KG1 (cell line): ENCODE measurements at places on chromosomes 13 and 19.

DNA sequence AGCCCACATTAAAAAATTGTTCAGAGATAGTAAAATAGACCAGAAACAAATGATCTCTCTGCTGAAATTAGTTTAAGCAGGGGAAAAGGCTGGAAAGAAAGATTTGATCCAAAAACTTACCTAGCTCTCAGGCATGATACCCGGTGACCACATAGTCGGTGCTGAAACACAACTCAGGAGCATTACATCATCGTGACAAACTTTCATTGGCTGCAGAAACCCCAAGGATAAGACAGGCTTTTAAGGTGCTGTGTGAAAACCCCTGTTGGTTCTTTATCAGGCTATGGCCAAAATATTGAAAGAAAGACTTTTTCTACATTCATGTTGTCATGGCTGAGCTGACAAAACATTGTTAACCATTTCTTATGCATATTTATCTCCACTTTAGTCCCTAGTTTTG lies 171.7 kb upstream of the KLF12 start:
- no peak for DNase-seq

DNA sequence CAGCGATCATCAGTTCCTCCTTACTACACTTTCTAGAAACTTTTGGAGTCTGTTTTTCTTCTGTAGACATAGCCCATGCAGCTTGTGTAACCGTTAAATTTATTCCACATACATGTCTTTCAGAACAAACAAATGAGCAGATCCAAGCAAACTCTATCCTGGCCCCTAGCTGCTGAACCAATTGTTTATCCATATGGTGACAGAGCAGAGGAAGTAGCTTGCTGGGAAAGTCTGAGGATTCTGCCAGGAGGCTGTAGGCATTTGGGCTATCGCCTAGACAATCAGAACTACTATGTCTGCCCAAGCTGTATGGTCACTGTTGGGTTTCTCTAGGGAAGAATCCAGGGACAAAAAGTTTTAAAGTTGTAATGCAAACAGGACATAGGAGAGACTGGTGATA lies 343.7 kb downstream of the SPRY2 start:
- DNase-seq: no peak

DNA sequence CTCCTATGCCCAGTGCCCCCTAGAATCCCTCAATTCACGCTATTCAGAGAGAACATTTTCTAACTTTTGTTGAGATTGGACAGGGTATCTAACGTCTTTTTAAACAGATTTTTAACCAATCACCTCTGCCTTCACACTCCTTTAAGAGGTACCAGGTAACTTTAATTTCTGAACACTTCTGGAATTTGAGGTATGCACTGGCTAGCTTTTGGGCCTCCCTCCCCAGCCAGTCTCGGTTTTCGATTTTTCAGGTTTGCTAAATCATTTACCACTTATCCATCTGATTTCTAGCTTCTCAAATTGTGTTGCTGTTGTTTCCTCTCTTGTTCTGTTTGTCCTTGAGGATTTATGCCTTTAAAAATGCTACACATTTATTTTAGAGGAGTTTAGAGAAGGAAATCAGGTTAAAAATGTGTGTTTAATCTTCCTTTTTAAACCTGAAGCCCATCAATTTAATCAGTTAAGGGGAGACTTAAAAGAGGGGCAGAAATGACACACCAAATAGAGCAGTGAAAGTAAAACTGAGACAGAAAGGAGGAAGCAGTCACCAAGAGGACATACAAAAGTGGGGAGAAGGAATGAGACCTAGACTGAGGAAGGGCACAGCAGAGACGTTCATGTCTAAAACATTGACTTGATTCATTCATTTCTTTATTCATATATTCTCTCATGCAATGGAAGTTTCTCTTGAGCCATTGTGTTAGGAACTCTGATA lies 139.6 kb upstream of the HTR2A start:
- DNase-seq: no peak

GRCh38 chr13:40132249-40132648 lies 476.8 kb downstream of the COG6 start:
- DNase-seq: no peak

DNA sequence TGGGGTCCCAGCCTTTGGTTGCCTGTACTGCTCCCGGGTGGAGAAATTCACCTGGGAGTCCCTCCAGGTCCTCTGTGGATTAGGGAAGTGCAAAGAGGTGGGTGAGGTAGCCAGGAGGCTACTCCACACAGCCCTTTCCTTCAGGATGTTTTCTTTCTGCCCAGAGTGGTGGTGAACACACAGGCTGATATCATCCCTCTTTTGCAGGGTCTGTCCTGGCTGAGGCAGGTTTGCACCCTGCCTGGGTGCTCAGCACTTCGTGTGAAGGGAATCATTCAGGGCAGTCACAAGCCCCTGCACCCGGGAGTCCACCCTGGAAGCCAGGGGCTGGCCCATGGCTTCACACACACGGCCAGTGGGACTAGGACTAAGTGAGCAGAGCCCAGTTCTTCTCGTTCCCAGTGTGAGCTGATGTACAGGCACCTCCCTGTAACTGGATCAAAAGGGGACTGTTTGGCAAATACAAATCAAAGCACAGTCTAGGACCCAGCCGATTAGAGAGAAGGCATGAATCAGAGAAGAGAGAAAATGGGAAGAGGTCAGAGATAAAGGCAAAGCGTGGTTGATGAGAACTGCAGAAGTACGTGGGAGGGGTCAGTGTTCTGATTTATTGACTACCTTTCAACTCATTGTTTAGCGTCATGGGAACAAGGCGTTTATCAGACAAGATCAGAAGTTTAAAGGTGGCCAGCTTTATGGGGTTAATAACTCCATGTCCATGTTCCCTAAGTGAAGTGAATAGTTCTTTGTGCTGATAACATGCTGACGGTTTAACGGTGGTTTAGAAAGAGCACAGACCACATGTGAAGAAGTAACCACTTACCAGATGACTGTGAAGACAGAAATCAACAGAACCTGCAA lies 30.4 kb upstream of the SPATA13 start:
- no peak for DNase-seq

DNA sequence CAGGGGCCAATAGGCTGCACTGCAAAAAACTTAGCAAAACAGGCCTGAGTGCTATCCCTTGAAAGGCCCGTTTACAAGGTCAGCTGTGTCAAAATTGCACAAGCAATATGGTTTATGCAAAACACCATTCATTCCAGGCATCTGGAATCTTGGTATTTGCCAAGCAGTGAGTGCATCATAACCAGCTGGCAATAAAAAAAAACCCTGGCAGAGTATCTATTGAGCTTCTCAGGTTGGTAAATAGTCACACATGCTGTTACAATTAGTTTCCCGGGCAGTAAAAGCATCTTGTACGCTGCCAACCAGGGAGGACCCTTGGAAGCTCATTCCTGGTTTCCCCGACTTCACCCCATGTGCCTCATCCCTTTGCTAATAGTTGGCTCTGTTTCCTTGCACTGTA lies 21.3 kb downstream of the ZNF77 start:
- no peak for DNase-seq

- DNase-seq: peak; percentile 12
These were observed at the start of gene FSD1 for GRCh38 chr19:4304538-4305256. Gene FSD1 (plus strand): TSS chr19:4304598. CDS start chr19:4304747, 149 bp downstream.

DNA sequence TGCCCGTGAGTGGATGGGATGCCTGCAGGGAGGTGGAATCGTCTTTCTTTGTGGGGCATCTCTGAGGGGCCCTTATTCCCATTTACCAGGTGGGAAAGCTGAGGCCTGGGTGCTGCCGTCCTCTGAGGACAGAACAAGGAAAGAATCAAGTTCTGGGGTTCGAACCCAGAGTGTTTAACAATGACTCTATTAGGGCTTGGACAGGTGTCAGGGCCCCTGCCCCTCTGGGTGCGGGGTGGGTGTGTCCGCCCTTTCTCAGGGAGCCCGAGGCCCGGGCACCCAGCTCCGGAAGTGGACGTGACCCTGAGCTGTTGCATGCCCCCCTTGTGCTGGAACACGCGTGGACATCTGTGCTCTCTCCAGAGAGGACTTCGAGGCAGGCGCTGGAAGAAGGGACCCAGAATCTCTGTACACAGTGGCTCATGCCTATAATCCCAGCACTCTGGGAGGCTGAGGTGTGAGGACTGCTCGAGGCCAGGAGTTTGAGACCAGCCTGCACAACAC lies 10.8 kb downstream of the NDUFA11 start:
- no peak for DNase-seq

- DNase-seq: no peak
These were observed 763 bp downstream of the POLD1 start for GRCh38 chr19:50384685-50385535.

DNA sequence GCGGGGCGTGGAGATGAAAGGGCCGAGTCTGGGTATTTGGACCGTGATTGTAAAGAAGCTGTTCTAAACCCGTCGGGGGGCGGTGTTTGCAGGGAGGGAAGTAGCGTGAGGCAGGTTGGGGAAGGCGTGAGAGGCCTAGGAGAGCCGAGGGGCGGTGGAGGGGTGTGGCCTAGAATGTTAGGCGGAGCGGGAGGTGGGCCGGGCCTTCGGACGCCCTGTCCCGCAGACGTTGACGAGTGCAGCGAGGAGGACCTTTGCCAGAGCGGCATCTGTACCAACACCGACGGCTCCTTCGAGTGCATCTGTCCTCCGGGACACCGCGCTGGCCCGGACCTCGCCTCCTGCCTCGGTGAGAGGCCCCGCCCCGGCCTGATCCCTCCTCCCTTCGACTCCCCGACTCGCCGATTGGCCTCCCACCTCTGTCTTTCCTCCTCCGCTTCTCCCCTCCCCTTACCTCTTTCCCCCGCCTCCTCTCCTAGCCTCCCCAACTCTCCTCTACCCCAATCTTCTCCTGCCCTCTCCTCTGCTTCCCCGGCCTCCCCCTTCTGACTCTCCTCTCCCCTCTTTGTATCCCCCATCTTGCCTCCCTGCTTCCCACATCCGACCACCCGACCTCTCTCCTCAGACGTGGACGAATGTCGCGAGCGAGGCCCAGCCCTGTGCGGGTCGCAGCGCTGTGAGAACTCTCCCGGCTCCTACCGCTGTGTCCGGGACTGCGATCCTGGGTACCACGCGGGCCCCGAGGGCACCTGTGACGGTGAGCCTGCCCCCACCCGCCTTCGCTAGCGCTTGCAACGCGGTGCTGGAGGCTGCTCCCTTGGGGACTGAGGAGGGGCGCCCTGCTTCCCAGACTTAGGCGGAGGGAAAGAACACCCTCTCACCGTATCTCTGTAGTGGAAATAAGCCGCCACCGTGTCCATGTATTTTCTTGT lies 12.8 kb downstream of the LTBP4 start:
- peak; percentile 9 for DNase-seq
